ENCODE measurements at places on chromosomes 4 and X.

GRCh38 chr4:48958582-48958981, 27.5 kb upstream of the CWH43 start:
- no peak for DNase-seq

- DNase-seq: no peak
Observed at GRCh38 chrX:126164689-126165400, 1.2 kb downstream of the DCAF12L2 start.

DNA sequence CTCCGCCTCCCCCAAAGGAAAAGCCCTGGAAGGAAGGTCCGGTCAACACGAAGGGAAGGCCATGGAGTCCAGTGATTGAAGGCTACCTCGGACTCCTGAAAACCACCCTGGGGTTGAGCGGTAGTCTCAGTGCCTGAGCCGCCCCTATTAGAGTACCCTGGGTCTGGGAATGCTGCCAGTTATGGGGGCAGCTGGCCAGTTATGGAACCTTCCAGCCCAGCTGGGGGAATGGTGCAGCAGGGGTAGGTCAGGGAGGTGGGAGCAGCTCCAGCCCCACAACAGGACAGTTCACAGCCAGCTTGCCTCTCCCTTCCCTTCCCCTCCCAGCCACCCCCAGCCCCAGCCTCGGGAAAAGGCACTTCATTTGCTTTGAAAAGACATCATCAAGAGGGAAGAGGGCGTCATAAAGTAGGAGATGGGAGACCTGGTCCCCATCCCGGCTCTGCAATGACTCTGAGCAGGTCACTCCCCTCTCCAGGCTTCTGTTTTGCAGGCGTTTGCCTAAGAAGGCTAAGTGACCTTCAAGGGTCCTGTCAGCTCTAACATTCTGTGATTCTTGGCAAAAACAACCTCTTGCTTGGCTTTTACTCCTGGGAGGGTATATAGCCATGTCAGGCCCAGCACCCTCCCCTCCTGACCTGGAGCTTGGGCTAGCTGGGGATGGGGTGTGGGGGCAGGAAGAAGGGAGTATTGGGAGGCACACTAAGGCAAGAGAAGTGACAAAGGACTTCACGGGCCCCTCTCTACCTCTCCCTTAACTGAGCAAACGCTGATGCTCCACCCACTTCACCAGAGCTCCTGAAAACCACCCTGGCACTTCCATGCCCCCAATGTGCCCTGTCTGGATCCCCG, 8.0 kb downstream of the APLN start:
- no peak for DNase-seq

GRCh38 chr4:475962-476361, 23.0 kb downstream of the ZNF721 start:
- no peak for DNase-seq

DNA sequence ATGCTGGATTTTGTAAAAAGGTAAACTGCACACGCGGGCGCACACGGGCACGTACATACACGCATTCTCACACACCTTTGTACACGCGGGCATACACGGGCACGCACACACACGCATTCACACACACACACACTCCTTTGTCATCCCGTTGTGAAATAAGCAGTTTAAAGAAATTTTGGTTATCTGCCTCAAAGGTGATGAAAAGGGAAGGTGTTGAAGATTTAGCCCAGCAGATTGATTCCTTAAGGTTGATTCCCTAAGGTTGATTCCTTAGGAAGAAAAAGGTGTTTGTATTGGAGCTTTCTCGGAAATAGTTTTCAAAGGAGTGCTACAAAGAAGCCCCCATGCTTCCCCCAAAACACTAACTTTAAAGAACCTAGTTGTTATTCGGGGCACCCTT, 693 bp downstream of the ATP10D start:
- no peak for DNase-seq

DNA sequence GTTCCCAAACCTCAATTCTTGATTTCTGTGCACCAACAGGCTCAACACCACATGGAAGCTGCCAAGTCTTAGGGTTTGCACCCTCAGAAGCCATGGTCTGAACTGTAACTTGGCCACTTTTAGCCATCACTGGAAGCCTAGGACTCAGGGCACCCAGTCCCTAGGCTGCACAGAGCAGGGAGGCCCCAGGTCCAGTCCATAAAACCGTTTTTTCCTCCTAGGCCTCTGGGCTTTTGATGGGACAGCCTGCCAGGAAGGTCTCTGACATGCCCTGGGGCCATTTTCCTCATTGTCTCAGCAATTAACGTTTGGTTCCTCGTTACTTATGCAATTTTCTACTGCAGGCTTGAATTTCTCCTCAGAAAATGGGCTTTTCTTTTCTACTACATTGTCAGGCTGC, 1259.6 kb downstream of the RAPGEF2 start:
- DNase-seq: no peak

- no peak for DNase-seq
Observed at GRCh38 chr4:150906987-150907633, 108.0 kb downstream of the LRBA start.

DNA sequence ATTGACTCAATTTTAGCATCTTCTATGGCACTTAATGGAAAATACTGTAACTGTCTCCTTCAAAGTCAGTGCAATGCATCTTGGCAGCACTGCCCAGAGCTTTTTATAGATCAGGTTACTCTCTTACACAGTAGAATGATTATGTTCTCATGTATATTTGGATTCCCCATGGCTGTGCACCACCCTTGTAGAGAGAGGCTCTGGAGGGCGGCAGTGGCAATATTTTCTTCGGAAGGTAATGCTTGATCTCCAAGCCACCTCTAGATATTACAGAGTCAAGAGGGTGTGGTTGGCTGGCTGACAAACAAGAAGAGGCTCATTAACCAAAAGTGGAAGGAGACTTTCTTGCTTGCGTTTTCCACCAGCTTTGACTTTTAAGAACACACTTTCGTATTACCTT, 72.8 kb upstream of the ARSJ start:
- no peak for DNase-seq

DNA sequence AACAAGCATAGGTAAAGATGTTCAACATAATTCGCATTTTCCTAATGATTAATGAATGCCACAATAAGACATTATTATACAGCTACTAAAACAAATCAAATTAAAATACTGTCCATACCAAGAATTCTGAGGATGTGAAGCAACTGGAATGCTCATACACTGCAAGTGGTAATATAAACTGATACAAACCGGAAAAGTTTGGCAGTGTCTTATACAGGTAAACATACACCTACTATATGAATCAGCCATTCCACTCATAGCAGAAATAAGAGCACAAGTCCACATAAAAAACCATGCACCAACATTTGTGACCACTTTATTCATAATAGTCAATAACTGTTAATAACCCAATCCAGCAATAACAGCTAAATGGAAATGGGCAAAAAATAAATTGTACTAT, 79.3 kb downstream of the FBXW7 start:
- DNase-seq: no peak

- DNase-seq: no peak
Observed at GRCh38 chr4:71009890-71010588, 16.6 kb downstream of the DCK start.

DNA sequence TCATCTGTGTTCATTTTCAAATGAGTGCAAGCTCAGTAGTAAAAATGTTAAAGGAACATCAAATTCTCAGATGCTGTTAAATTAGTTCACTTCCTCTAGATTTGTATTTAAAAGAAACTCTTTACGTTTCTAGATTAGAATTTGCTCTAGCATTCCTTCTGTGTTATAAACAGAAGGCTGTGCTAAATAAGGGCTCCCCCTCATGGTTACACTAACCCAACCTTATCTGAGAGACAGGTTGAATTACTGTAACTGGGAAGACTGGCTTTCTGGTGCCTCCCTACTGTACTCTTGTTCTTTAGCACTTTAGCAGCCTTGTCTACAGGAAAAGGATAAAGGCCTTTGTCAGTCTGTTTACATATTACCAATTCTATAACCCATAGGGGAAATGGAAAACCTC, 56.8 kb downstream of the RXFP1 start:
- no peak for DNase-seq

DNA sequence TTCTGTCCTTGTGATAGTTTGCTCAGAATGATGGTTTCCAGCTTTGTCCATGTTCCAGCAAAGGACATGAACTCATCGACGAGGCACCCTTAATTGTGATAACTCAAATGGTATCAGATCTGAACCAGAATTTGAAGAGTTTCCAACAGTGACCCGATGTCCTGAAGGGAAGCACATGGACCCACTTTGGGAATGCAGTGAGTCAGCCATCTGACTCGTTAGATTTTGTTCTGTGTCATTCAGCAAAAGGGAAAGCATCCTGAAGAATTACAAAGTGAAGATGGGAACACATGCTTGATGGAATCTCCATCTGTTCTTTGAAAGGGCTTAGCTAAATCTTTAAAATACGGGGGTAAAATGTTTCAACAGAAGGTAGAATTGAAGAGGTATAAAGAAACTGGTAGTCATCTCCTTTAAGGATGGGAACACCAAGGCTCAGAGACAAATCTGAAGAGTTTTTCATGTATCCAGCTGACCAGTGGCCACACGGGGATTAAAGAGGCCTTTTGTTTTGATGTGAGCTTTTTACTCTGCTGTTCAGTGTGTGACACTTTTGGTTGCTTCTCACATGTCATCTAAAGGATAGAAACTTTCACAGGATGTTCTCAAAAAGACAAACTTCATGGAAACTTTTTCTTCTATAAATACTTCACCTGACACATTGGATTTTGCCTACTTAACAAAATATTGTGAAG, 393.8 kb downstream of the INPP4B start:
- DNase-seq: no peak

- DNase-seq: no peak
Observed at GRCh38 chr4:77007358-77008230, 58.0 kb downstream of the SEPTIN11 start.

DNA sequence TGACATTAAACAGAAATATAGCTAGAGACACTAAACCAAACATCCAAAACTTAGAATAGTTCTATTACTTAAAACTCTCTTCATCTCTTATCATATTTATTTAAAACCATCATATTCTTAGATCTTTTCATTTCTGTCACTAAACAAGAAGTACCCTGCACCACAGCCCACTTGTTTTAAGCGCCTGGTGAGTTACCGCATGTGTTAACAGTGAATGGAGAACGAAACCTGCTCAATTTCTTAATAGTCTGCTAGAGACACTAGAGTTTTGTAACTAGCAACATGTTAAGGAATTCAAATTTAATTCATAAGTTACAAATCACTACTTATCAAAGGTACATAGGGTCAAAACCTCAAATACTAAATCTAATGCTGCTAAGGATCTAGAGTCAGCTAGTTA, 111.5 kb downstream of the FBXW7 start:
- DNase-seq: no peak

DNA sequence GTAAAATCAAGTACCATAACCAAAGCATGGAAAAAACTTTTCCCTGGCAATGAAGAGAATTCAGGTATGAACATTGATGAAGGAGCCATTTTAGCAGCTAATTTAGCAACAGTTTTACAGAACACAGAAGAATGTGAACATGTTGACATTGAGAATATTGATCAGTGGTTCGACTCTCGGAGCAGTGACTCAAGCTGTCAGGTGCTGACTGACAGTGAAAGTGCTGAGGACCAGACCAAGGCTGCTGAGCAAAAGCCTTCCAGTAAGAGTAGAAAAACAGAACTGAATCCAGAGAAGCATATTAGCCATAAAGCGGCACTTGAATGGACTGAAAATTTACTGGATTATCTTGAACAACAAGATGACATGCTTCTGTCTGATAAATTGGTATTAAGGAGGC, 2.8 kb downstream of the TIGD2 start:
- no peak for DNase-seq

GRCh38 chrX:10615931-10616774, 4.2 kb downstream of the MID1 start:
- DNase-seq: no peak

DNA sequence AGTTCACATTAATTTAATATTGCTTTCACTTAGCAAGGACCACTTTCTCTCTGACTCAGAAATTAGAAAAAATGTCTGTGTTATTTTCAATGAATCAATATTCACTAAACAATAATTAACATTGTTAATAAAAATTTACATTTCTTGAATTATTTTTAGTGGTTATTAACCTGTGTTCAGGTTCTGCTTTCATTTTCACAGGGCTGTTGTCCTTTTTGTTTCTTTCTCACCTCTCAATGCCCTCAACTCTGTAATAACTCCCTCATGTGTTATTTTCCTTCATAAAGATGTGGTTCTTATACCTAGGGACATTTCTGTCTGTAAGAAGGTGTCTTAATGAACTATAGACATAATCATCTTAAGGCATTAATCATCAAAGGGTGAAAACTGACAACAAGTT, 43.1 kb upstream of the PRR27 start:
- DNase-seq: no peak

DNA sequence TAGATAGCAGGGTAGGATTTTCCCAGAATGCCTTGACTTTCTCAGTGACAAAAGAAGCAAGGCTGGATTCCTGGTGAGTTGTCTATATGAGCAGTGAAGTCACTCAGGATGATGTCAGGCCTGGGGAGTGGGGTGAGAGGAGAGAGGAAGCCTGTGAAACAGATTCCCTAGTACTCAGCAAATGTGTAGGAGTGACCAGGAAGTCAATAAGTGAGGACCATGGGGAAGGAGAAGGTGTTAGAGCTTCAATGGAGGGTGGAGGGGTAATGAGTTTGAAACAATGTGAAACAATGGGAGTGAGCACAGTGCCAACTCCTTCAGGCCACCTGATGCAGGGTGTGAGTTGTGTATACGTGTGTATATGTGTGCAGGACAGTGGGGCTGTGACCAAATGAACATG, 2.4 kb upstream of the SLC9A6 start:
- no peak for DNase-seq

- DNase-seq: no peak
Observed at GRCh38 chr4:131551306-131551705, 1597.8 kb upstream of the PCDH10 start.

DNA sequence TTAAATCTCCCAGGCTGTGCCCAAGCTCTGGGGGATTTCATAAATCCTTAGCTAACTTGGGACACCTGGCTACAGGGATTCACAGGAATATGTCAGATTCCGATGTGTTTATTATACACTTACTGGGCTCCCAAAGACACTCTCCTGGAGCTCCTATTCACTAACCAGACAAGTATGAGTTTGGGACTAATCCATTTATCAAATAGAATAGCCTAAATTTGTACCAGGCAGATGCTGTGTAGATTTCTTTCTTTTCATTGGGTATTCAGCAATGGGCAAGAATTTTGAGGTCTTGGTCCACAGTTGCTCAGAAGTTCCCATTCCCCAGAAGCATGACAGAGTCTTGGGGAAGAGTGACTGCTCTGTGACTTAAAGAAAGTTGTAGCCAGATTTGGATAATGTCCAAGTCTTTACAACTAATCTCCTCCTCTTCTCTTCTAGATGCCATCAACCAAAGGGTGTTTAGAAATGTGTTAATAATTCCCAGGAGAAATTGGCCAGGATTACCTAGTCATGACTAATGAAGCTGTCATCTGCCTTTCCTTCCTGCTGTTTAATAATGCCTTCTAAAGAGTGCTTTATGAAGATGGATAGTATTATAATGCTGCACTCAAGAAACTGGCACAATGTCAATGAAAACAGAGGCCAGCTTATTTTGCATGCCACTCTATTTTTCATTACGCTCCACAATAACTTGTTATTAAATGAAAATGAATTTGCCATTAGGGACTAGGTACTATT, 120.9 kb downstream of the CHIC2 start:
- no peak for DNase-seq

All from omental fat pad (tissue), 4 donors.